Keratinocyte (primary cell): ENCODE measurements at places on chromosomes 7 and 10. TPM values are rescaled to one million over a fixed set of nuclear protein-coding genes. Genes with fewer than 3 reads are reported as not detected.

- no peak for DNase-seq
These were observed 534.2 kb downstream of the CCSER2 start for GRCh38 chr10:84862551-84862950.

- DNase-seq = no peak
These were observed 96.2 kb downstream of the APBB1IP start for GRCh38 chr10:26534384-26534783.

GRCh38 chr10:118057361-118057760, 10.6 kb upstream of the RAB11FIP2 start:
- no peak for DNase-seq

GRCh38 chr7:11394438-11394837, 420.8 kb downstream of the PHF14 start:
- no peak for DNase-seq

GRCh38 chr10:38050212-38050611, 39.7 kb downstream of the ZNF33A start:
- DNase-seq = no peak

- DNase-seq = no peak
These were observed 299.9 kb upstream of the PITRM1 start for GRCh38 chr10:3472287-3473051.

- DNase-seq = no peak
These were observed 13.5 kb downstream of the SFMBT2 start for GRCh38 chr10:7397049-7398035.

- DNase-seq = no peak
These were observed 86.8 kb downstream of the CPEB3 start for GRCh38 chr10:92203919-92204623.

The LLCFC1 gene
- not detected in 3 replicates for polyA plus RNA-seq
